NCI-H748 treated with DMSO at 0.1 percent for 48 hours (cell line): ENCODE measurements at places on chromosomes 7 and 10.

DNA sequence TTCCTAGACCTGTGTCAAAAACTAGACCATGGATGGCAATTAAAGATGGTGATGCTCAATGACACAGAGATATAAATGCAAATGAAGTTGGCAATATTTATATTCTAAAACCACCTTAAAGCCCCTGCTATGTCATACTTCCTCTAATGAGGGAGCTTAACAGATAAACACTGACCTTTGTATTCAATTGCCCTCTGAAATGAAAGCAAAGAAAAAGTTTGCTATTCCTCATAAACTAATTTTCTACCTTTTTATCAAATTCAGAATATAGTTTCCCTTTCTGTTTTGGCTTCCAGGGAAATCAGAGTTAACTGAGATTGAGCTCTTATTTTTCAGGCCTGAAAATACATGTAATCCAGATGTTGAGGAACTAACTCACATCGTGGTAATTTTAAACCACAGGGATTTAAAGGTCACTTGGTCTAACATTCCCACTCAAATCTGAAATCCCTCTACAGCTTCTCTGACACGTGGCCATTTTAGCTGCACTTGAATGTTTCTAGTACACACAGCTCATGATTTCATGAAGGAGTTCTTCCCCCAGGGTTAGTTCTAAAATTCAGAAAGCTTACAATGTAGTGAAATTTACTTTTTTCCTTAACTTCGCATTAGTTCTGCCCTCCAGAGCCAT lies 37.9 kb upstream of the ABCB5 start:
- no peak for DNase-seq

DNA sequence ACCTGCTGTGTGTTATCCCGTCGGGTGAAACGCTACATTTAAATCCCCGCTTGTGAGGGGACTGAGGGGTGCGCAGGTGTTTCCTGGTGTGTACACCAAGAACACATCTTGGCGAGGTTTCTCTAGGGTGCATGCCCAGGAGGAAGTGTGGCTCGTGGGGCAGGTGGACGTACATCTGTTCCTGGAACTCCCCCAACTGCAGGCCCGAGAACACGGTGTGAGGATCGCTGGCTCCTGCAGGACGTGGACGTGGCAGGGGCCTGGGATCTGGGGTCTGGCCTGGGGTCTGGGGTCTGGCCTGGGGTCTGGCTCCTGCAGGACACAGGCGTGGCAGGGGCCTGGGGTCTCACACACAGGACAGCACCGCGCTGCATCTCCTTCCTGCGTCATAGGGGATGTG lies 10.1 kb downstream of the KNDC1 start:
- no peak for DNase-seq

DNA sequence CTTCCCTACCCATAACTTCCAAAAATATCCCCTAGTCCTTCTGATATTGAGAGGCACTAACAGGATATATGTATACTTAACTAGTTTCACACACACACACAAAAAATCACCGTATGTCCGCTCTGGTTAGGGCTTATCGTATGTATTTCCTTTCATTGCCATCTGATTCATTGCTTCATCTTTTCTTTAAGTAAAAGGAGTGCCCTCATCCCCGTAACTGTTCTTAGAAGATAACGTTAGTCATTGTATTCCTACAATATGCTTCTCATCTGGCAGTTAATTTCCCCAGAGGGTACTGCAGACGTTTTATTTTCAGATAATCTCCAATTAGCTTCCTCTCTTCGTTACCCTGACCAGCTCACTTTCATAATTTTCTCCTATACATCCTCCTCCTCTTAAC lies 37.3 kb downstream of the NRCAM start:
- DNase-seq = no peak

DNA sequence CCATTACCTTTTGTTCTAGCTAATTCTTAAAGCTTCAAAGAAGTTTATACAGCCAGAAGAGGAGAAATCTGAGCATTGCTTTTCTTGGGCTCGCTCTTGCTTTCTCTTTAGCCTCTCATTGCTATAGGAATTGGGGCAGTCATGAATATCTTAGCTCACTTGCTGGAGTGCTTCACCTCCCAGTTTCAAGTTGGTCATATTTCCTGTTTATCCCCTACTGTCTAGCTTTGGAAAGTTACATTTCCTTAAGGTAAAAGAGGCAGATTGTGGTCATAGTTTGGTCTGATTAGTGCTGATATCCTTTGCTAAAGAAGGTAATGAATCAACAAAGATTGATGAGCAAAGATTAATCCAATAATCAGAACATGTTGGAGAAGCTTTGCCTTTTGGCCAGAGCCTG lies 77.7 kb upstream of the GLI3 start:
- DNase-seq = no peak

DNA sequence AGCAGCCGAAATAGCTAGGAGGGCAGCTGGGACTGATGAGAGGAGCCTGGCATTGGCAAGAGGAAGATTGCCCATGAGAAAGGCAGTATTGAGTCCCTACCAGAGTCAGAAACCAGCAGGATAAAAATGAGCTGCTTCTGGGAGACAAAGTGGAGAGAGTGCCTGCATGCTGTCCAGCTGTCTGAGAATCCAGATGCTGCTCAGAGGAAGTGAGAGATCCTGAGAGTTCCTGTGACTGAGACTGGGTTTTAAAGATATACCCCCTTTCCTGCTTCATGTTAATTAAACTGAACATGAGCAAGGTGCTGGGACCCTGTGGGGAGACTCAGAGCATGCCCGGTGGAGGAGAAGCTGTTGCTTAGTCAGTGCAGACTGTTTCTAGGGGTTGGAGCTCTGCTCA lies 107.5 kb downstream of the KIF20B start:
- DNase-seq = no peak

DNA sequence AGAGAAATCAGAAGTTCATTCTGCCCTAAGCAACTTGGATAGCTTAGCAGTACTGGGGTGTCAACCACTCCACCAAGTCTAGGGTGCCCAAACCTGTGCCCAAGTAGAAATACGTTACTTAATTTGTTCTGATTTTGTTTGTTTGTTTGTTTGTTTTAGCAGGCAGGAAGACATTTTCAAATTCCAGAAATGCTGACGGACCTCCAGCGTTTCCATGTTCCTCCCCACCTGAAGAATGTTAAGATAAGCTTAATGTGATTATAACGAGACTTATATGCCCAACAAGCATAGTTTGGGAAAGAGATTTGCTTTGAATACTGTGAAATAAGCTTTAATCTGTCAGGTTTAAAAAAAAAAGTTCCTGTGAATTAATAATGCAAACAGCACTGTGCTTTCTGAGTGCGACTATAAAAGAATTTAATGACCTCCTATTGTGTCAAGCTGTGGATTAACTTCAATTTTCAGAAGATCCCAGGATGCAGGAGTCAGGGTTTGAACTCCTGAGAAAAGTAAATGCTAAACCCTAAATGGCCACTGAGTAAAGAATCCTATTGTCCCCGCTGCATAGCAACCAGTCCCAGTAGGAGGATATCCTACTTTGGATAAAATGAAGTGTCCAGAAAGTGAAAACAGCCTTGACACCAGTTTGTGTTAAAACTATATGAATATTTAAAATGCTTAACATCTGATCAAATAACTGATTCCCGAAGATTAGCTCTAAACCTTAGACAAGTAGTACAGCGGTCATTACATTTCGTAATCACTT lies 56.5 kb downstream of the LYZL1 start:
- no peak for DNase-seq

- no peak for DNase-seq
Observed at GRCh38 chr10:36451391-36451970, 673.9 kb upstream of the ANKRD30A start.

- no peak for DNase-seq
Observed at GRCh38 chr7:112067632-112068540, 138.3 kb downstream of the DOCK4 start.

DNA sequence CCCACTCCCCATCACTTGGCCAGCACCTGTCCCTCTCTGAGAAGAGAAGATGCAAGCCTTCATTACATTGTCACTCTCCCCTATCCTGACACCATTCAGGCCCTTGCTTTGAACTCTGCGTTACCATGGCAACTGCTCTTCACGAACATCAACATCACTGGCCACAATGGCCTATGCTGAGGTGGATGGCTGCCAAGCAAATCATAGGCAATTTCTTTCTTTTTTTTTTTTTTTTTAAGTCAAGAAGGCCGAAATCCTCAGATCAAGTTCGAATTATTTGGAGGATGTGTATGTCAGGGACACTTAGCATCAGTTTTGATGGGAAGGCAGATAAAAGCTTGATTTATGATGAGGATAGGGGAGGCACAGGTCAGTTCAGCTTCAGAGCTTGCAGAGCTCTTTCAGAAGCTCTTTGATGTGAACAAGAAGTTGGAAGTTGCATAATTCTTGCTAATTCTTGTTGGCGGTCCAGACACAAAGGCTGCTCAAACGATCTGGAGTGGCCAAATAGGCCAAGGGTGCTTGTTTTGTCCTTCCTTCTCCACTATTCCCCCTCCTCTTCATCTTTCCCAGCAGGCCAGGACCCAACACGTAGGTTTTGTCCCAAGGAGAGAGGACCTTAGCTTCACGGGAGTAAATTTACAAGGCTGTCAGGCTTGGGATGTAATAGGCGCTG lies 179.9 kb upstream of the NPVF start:
- peak; percentile 44 for DNase-seq

DNA sequence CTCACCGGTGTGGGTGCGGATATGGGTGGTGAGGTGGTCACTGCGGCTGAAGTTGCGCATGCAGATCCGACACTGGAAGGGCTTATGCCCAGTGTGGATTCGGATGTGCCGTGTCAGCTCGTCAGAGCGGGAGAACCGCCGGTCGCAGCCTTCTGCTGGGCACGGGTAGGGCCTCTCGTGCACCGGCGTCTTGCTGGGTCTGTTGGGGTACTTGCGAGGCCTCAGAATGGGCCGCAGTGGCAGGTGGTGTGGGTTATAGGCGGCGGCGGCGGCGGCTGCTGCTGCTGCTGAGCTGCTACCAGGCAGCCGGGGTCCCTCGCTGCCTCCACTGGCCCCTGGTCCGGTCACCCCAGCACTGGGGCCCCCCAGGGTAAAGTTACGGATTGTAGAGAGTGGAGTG lies 2.7 kb downstream of the EGR2 start:
- DNase-seq = no peak
